ENCODE measurements at places on chromosomes 12 and 14. TPM values are rescaled to one million over a fixed set of nuclear protein-coding genes. Genes with fewer than 3 reads are reported as not detected.
A peak's percentile ranks its signal among the peaks of the same experiment; 100 is the strongest.

- no peak for DNase-seq
Measured at GRCh38 chr14:33370426-33370825, 431.7 kb downstream of the NPAS3 start.

- no peak for DNase-seq
Measured at GRCh38 chr12:26798640-26799039, 34.4 kb downstream of the ITPR2 start.

DNA sequence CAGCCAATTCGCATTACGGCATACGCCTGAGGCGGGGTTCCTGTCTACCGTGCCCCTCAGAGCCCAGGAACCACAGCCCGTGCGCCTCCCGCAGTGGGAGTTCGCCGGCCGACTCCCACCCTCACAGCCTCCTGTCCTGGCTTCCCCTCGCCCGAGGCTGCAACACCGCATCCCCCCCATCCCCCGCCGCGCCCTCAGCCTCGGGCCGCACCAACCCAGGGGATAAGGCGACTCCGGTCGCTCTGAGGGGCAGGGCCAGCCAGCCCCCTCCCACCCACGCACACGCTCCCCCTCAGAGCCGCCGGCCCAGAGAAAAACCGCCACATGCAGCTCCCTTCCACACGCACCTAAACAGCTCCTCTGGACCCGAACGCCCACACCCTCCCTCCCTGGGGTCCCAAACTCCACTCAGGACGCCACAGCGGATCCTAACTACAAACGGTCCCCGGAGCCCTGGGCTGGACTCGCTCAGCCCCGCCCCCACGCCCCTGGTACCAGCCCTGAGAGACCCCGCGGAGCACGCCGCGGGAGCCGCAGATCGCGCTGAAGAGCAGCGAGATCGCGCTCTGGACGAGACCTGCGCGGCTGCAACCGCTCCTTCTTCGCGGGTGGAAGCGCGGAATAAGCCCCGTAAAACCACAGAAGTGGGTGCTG, at the start of gene C14orf39:
C14orf39 (minus strand) TSS at position 466 of the 654 bp plus-strand sequence. CDS start 985 bp downstream, outside the sequence.
- no peak for DNase-seq

DNA sequence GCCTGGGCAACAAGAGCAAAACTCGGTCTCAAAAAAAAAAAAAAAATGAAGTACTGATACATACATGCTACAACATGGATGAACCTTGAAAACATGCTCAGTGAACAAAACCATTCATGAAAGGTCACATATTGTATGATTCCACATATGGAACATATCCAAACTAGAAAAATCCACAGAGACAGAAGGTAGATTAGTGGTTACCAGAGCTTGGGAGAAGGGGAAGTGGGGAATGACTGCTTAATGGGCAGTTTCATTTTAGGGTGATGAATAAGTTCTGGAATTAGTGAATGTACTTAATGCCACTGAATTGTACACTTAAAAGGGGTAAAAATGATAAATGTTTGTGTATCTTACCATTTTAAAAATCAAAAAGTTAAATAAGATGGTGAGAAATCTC, 2.7 kb downstream of the ITGB7 start:
- no peak for DNase-seq

GRCh38 chr14:100263141-100263540, 24.2 kb downstream of the YY1 start:
- no peak for DNase-seq

- no peak for DNase-seq
Measured at GRCh38 chr12:66739940-66740651, 61.2 kb upstream of the GRIP1 start.

GRCh38 chr14:97319691-97320090, 522.5 kb downstream of the VRK1 start:
- DNase-seq = no peak

DNA sequence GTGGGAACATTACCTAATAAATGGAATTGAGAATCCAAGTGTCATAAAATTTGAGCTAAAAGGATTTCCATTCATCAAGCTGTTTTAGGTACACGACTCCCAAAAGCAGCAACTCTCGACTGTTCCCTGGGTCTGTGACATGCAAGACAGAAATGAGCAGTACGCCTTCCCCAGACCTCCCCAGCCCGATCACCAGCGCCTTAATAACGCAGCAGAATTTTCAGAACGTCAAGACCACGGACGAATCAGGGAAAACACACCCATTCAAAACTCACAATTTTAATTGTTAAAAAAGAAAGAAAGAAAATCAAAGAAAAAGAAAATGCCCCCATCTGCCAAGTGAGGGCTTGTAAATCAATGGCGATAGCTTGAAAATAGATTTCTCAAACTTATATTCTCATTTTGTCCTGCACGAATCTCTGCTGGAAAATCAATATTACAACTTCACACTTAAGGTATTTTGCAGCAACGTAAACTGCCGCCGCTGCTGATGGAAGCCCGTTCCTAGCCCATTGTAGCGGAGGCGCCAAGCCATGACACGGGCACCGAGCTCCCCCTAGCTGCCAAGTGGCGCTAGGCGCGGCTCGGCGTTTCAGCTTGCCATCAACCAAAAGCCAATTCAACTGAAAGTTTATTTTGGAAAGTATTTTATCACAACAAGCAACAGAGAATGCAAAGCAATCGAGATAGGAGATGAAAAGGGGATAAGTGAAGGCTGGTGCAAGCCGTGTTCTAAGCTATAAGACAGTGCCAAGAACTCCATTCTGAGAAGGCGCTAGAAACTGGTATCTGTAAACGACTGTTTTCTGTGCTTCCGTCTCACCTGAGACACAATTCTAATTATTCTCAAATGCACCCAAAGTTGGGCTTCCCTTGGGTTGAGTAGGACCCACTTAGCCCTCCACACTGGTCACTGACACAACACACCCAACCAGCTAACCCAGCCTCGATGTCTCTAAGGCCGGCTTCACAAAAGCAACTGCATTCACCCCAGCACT, 5.5 kb downstream of the BCL11B start:
- DNase-seq = peak; percentile 17

DNA sequence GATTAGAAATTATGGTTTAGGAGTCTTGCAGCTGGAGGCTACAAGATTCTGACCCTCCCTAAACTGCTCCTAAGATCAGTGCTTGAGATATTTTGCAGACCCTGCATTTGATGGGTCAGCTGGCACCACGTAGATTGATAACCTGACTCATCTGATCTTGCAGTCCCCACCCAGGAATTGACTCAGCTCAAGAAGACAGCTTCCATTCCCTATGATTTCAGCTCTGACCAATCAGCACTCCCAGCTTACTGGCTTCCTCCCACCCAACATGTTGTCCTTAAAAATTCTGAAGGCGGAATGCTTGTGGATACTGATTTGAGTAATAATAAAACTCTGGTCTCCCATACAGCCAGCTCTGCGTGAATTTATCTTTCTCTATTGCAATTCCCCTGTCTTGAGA, 23.2 kb upstream of the MTHFD1 start:
- DNase-seq = no peak

GRCh38 chr12:105072888-105073488, 11.3 kb downstream of the ALDH1L2 start:
- DNase-seq = no peak

DNA sequence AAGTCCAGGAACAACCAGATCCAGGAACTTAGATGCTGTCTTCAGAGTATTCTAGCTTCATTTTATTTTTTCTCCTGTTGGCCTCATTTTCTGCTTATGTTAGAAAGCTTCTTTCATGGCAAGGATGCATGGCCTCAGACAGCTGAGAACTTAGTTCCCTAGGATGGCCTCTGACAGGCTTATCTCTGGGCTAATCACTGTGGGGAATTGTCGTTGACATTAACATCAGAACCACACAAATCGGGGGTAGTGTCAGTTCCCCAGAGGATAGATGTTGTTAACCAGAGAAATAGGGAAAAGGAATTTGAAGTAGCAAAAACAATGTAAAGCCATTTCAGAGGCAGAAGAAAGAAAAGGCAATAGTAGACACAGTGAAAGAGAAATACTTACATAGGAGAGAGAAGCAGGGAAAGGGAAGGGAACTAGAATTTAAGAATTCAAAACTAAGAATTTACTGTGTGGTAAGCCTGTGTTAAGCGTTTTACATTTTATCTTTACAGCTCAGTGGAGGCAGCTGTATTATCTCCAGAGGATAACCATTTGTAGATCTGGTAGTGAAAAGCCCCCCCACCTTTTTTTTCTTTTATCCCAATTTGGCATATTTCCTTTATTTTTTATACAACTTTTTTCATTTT, 21.8 kb downstream of the FUT8 start:
- no peak for DNase-seq

- DNase-seq = no peak
Measured at GRCh38 chr14:73008501-73008900, 18.4 kb downstream of the ZFYVE1 start.

DNA sequence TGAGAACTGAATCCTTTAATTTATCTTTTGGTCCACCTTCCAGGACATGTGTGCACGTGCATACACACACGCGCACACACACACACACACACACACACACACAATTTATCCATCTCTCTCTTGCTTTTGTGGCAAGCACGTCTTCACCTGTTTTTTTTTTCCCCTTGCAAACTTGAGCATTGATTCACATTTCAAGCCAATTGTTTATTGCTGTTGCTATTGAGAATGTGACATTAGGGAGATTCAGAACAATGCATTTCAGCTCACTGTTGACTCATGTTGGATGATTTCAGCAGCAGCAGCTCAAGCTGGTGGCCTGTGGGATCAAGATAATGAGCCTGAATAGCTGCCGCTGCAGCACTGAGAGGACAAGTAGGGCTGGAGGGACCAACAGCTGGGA, 128.9 kb downstream of the SNAPC1 start:
- no peak for DNase-seq

The LRRC43 gene
- 2.2 TPM for total RNA-seq

The EFCAB11 gene
- 3.6 TPM for total RNA-seq

The SLC6A12 gene
- not detected for total RNA-seq

The SLC5A8 gene
- total RNA-seq = not detected

The PPP4R4 gene
- total RNA-seq = not detected

The SLC39A2 gene
- total RNA-seq = not detected

The MMP19 gene
- 0.42 TPM for total RNA-seq

The LPCAT3 gene
- total RNA-seq = 5.2 TPM

The EML1 gene
- 71.6 TPM for total RNA-seq
